Activated CD4-positive, alpha-beta T cell treated with anti-CD3 and anti-CD28 coated beads, Interleukin-2, amount 10 ng/mL, durations not matched to agents 7 days and 5 days (primary cell): ENCODE measurements at places on chromosomes 12 and 14. TPM values are rescaled to one million over a fixed set of nuclear protein-coding genes. Genes with fewer than 3 reads are reported as not detected.

Gene PPP2R3C
- 37.4 TPM for total RNA-seq

Gene SOAT2
- total RNA-seq = 1.0 TPM

Gene ZDHHC22
- not detected for total RNA-seq

Gene PRH2
- not detected for total RNA-seq

Gene PPHLN1
- 84.0 TPM for total RNA-seq

Gene TAS2R42
- not detected for total RNA-seq

Gene PIWIL1
- not detected for total RNA-seq

Gene PIK3C2G
- total RNA-seq = not detected

Gene A2M
- total RNA-seq = not detected

Gene GPD1
- 0.37 TPM for total RNA-seq

Gene FSCB
- not detected for total RNA-seq

Gene TCL1B
- not detected for total RNA-seq

Gene KLHDC1
- total RNA-seq = 2.4 TPM

DNA sequence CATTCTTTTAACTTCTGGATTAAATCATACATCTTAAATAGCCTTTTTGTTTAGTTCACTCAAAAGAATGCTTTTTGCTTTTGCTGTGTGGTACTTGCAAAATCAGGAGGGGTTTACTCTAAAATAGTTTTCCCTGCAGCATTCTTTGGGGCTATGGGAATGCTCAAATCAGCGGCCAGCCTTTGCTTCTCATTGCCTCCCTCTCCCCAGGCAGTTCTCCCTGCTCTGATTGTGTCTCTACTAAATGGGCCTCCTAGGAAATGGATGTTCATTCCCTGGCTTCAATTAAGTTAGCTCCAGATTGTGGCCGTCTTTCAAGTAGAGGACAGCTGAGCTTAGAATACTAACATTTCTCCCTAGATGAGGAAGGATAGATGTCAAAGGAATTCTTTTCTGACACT lies 4.4 kb downstream of the TULP3 start:
- DNase-seq = no peak

DNA sequence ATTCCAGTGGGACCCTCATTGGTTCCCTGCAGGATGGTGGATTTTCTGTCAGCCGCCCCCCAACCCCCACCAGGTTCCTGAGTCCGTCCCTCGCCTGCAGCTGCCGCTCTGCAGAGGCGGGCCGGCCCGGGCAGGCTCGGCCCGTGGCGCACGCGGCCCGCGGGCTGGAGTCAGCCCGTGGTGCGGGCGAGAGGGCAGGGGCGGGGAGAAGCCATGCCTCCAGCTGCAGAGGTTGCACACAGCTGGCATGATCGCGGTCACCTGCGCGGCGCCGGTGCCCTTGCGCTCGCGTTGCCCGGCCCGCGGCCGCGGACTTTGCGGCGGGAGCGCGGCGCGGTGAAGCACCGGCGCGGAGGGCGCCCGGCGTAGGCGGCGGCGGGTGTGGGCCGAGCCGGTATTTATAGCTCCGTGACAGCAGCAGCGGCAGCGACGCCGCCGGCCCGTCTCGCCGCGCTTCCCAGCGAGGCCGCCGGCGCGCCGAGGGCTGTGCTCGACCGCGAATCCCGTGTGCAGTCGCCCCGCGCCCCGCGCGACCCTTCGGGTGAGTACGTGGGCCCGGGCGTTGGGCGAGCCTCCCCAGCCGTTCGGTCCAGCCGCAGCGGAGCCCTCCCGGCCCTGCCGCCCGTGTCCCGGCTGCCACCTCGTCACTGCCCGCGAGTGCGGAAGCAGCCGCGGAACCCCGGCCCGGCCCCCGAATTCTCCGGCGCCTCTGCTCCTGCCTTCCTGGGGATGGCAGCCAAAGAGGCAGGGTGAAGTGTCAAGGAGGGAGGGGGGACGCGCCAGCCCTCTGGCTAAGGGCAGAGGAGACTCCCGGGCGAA lies at the start of gene TMEM117:
Gene TMEM117 (plus strand): TSS at position 426 of the 819 bp plus-strand sequence.
- peak; percentile 53 for DNase-seq

- DNase-seq = no peak
These were observed 19.8 kb upstream of the OVCH1 start for GRCh38 chr12:29517264-29517663.

DNA sequence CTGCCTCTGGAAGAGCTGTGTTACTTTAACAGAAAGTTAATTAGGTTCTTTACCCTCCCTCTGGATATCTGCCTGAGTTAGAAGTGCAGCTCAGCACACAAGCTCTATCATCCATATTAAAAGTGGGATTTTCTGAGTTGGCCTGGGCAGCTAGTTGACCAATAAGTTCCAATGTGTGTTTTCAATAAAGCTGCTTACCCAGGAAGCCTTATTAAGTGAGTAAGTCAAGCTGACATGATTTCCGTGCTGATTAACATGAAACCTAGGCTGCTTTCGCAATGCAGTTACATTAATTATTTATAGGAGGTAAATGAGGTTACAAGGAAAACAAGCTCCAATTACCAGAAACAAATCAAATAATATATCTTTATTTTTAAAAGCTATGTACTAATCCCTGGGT lies 4.8 kb downstream of the NEUROD4 start:
- DNase-seq = no peak

DNA sequence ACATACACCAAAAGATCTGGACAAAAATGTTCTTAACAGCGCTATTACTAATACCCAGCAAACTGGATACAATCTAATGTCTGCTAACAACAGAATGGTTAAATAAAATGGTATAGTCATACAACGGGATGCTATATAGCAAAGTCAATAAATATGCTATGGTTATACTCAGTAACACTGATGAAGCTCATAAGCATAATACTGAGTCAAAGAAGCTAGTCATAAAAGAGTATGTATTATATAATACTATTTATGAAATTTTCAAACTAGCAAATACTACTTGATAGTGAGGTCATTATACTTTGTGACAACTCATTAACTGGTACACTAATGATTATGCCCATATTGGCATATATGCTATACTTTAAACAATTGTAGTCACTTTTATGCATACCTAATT lies 7.4 kb downstream of the ABCD2 start:
- DNase-seq = no peak

- DNase-seq = peak; percentile 42
These were observed 61.6 kb upstream of the DAAM1 start for GRCh38 chr14:59126714-59127436.

DNA sequence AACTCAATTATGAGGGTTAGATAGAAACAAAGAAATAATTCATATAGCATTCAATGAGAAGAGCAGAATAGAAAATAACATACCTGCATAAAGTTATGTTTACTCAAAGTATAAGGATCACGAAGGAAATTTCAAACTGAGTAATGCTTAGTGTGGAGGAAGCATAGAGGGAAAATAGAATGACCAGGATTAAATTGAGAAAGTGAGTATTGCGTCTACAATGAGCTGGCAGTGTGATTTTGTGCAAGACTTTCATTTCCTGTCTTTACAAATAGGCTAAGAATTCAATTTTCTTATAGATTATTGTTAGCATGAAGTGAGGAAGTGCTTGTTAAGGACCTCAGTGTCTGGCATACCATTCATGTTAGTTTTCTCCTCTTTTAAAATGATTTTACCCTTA lies 12.0 kb downstream of the ADGRD1 start:
- DNase-seq = no peak

GRCh38 chr14:64098120-64098519 lies 196.1 kb downstream of the ESR2 start:
- no peak for DNase-seq

- DNase-seq = no peak
These were observed 145.9 kb downstream of the DUSP6 start for GRCh38 chr12:89206390-89206789.

- DNase-seq = no peak
These were observed 35.6 kb downstream of the RASSF8 start for GRCh38 chr12:25993901-25994651.

DNA sequence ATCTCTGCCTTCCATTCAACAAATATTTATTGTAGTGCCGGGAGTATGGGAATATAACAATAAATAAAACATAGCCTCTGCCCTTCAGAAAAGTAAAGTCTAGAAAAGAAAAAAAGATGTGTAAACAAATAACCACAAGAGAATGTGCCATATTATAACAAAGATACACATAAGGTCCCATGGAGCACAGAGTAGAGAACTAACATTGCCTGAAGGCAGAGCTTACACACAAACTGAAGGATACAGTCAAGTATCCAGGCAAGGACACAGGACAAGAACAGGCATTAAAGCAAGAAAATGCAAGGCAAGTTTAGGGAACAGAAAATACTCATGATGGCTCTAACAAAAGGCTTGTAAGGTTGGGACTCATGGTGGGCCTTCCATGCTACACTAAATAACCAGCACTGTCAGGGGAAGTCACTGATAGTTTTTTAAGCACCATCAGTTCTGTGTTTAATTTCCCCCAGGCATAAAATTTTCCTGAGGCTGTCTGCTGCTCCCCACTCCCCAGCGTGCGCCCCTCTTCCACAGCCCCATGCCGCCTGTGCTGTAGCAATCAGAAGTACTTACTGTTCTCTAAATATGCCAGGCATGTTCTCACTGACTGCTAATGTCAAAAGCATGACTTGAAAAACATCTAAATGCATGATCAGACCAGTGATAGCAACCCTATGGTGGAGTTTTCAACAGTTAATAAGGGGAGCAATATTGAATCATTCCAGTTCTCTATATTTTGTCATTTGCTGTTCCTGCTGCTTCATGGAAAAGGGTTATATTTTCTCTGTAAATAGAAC lies 77.8 kb downstream of the ANKS1B start:
- no peak for DNase-seq

GRCh38 chr14:59246566-59246965 lies 58.1 kb downstream of the DAAM1 start:
- no peak for DNase-seq

DNA sequence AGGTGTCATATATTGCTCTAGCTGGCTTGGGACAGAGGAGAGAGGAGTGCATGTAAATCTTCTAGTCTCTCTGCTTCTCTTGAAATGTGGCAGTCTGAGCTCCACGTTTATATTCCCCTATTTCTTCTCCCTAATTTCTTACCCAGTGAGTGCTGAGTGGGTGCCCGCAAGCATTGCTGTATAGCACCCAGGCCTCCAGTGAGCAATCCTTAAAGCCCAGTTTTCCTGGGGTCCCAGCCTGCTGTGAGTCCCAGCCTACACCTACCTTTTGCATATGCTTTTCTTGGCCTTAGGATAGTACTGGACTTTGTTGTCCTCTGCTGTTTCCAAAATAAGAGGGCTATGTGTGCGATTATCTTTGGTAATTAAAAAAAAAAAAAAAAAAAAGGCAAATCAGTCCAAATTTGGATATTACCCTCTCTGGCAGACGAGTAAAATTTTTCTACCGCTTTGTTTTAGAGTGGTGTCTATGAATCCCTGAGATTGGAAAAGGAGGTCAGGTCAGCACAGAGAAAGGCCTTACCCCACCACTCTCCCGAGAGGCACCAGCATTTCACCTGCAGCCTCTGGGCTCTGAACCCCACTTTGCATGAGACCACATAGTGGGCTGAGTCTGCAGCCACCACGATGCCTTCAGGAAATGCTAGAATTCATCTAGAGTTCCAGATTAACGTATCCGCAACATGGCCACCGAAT lies 1.1 kb downstream of the MGST1 start:
- DNase-seq = no peak

DNA sequence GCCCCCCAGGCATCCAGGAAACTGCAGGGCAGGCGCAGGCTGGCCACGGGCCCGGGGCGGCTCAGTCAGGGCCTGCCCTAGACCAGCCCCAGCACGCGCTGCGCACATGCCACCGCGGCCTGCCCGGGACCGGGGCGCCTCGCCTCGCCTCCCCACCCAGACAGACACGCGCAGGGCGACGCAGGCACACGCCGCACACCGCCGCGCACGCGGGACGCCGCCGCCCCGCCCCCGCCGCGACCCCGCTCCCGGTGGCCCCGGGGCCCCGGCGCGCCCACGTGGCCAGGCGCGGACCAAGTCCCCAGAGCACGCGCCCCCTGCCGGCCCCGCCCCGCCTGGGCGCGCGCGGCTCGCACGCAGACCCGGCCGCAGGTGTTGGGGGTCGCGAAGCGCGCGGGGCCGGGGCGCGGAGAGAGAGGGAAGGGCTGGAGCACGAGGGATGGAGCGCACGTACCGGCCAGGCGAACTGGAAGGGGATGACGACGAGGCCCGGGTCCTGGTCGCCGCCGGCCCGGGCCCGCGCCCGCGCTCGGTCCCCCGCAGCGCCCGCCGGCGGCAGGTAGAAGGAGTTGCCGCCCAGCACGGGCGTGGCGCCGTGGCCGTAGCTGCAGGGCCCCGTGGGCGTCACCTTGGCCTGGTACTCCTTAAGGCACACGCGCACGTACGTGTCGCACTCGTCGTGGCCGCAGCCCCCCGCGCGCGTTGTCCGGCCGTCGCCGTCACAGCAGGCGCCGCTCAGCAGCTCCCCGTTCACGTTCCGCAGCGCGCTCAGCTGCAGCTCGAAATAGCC lies 1.1 kb downstream of the JAG2 start:
- DNase-seq = no peak

GRCh38 chr12:121060149-121061001 lies 21.3 kb upstream of the OASL start:
- peak; percentile 79 for DNase-seq

- no peak for DNase-seq
These were observed 630 bp downstream of the ALDH1L2 start for GRCh38 chr12:105083551-105084105.

- DNase-seq = no peak
These were observed 183.8 kb upstream of the ARHGAP5 start for GRCh38 chr14:31893221-31893757.

GRCh38 chr14:61380984-61381383 lies 59.6 kb downstream of the PRKCH start:
- DNase-seq = no peak

DNA sequence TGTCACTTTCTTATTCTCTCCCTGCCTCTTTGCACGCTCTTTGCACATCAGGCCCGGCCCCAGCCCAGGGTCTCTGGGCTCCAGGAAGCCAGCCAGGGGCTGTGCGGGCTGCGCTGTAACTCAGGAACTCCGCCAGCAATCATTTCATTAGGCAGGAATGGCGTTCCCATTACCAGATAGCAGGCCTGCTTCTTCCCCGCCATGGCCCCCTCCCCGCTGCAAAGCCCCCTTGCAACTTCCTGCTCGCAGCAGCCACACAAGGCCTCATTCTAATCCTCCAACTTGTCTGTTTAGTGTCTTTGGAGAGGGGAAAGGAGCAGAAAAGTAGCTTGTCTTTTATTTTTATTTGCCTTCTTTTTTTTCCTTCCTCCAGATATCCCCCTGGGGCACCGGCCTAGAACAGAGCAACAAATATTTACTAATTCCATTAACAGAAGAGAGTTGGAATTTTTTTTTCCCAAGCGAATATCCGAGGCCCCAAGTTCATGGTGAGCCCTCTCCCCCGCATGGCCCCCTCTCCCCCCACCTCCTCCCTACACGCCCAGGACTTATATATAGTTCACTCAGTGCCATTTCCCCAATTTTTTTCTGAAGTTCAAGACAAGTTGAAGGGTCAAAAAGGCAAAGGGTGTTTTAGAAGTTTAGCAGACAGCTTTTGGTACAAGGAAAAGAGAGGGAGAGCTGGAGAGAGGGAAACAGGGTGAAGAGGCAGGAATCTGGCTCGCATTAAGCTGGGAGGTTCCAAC lies 329.4 kb upstream of the TBX3 start:
- DNase-seq = no peak

GRCh38 chr12:21825886-21826617 lies 51.5 kb upstream of the KCNJ8 start:
- DNase-seq = no peak

GRCh38 chr12:41073633-41074472 lies 114.3 kb upstream of the PDZRN4 start:
- DNase-seq = no peak

- DNase-seq = no peak
These were observed 10.8 kb upstream of the CEBPE start for GRCh38 chr14:23129759-23130316.
